ENCODE measurements at places on chromosomes 12 and 14. TPM values are rescaled to one million over a fixed set of nuclear protein-coding genes. Genes with fewer than 3 reads are reported as not detected.

DNA sequence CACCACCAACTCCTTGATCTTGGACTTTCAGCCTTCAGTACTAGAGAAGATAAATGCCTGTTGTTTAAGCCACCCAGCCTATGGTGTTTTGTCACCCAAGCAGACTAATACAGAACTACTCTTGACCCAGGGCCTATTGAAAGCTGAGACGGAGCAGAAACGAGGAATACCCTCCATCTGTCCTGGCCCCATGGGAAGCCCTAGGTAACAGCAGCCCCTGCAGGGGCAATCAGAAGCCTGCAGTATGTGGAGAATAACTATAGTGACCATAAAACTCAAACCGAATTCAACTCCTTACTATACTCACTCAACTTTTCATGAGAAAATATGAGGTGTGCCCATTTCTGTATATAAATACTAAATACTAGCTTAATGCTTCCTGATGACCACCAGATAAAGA, 307.4 kb downstream of the NUAK1 start:
- no peak for DNase-seq

GRCh38 chr12:49375406-49375805, 8.1 kb downstream of the SPATS2 start:
- DNase-seq = no peak

DNA sequence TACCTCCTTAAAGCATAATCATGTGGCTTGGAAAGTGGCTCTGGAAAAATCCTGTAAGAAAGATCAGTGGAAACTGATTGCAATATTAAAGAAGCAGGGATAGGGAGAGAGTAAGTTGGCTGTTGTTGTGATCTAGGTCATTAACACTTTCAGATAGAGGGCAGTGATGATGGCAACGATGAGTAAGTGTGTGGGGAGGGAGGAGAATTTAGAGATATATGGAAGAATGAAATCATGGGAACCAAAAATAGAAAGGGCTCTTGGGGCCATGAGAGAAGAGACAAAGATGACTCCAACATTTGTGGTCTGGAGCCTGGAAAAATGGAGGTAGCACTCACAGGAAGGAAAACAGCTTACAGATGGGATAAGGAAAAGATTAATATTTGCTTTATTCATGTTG, 23.3 kb downstream of the SNRPF start:
- DNase-seq = no peak

DNA sequence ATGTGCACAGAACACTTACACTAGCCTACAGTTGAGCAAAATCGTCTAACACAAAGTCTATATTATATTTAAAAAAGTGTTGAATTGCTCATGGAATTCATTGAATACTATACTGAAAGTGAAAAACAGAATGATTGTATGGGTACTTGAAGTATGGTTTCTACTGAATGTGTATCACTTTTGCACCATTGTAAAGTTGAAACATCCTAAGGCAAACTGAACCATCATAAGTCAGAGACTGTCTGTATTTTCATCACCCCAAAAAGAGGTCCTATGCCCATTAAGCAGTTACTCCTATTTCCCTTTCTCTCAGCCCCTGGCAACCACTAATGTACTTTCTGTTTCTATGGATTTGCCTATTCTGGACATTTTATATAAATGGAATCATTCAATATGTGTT, 4.4 kb upstream of the AMIGO2 start:
- DNase-seq = no peak

TPH2 gene
- not detected for polyA plus RNA-seq

PMEL gene
- polyA plus RNA-seq = 4.0 TPM

GRCh38 chr12:53004582-53004981, 1.7 kb upstream of the EIF4B start:
- DNase-seq = no peak

- DNase-seq = no peak
These were observed 53.8 kb downstream of the FAM222A start for GRCh38 chr12:109767456-109767855.

KCNC2 gene
- 0.94 TPM for polyA plus RNA-seq

KRT77 gene
- not detected for polyA plus RNA-seq

P2RX2 gene
- 0.97 TPM for polyA plus RNA-seq

APOLD1 gene
- 9.0 TPM for polyA plus RNA-seq

ENDOU gene
- 0.13 TPM for polyA plus RNA-seq

DNA sequence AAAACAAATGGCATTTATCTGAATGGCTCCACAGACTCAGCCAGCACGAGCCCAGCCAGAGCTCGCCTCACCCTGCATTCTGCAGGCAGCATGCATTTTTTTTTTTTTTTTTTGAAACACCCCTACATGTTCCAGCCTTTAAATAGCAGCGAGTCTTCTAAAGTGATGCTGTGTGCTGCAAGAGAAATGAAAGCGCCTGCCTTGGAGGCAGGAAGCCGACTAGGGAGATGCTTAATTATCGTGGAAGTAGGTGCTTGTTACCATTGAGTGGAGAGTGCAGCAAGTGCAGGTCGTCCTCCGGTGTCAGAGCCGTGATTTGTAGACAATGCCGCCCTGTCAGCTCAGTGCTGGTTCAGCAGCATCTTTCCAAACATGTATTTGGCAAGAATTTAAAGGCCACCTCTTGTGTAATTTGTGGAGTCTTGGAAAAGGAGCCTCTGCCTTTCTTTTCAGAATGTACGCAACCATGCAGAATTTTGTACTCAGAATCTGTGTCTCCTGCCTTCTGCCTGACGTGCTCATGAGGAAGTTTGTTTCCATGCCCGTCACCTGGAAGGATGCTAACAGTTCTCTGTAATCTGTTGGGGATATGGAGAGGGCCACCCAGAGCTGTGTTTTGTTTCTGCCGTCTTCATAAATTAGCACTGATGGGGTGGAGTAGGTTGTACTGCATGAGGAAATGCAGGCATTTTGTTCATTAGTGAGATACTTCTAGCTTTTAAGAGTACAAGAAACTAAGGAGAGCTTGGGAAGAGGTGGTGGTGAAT, 345.9 kb upstream of the RGS6 start:
- DNase-seq = no peak

- no peak for DNase-seq
These were observed 11.6 kb downstream of the FBXW8 start for GRCh38 chr12:116922194-116922897.

CMTM5 gene
- polyA plus RNA-seq = 2.2 TPM

GRCh38 chr14:92473969-92474535, 39.5 kb upstream of the RIN3 start:
- DNase-seq = no peak

OTX2 gene
- polyA plus RNA-seq = not detected

RNASE2 gene
- 0.92 TPM for polyA plus RNA-seq
